ENCODE measurements at places on chromosomes 11 and 22.
A peak's percentile ranks its signal among the peaks of the same experiment; 100 is the strongest.

GRCh38 chr11:116345575-116345974, 427.2 kb downstream of the BUD13 start:
- no peak for DNase-seq

DNA sequence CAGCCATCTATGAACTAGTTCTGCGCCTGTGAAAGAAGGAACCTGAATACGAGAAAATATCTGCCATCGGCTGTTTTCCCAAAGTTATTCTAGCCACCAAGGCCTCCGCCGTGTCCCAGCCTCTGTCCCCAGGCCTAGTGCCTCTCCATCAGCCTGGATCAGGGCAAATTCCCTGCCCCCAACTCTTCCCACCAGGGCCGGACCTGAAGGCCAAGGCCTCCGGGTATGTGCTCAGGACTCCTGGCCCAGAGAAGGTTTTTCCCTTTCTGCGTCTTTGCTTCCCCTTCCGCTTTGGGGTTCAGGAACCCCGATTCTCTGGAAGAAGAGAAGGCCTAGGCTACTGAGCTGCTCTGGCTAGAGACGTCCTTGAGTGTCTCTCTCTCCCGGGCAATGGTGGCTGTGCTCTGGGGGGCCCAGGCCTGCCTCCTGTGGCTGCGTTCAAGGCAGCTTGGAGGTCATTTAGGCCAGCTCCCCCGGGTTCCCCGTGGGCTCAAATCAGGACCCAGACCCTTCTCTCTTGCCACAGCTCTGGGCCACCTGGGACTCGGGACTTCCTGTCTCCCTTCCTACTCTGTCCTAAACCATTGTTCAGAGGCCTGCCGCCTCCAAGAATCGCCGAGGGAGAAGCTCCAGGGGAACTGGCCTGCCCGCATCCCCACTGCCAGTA, 1.6 kb downstream of the ALX4 start:
- no peak for DNase-seq

DNA sequence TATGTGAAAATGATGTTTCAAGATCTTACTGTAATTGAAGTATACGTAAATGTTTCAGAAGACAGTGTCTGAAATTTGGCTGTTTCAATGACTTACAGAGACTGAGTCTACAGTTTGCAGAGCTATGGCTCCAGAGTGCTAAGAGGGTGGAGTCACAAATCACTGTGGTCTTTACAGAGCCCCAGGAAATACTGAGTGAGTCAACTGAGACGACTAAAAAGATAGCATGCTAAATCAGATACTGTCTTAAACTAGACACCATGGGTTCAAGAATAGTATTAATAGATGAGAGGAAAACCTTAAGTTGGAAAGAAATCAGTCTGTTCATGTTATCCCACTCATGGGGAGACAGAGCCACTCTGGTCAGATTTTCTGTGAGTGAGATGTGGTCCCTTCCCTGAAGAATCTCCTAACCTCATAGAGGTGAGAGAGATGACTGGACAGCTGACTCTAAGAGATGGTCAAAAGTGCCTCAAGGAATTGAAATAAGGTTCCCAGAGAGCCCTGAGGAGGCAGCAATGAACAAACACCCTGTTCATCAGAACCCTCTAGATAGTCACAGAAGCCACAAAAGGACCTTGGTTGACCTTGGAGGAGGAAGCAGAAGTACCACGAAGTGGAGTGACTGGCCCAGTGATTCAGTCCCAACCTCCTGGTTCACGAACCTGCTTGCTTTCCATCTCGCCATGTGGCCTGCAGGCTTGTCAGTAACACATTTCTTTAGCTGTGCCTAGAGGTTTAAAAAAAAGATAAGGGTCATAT, 30.2 kb downstream of the C11orf91 start:
- DNase-seq, result no peak

GRCh38 chr22:19849835-19850762, 4.6 kb downstream of the GNB1L start:
- DNase-seq, result peak; percentile 31

GRCh38 chr22:33051960-33052839, 6.0 kb downstream of the SYN3 start:
- DNase-seq, result peak; percentile 32

GRCh38 chr22:27782088-27782487, 19.5 kb downstream of the MN1 start:
- DNase-seq, result no peak

DNA sequence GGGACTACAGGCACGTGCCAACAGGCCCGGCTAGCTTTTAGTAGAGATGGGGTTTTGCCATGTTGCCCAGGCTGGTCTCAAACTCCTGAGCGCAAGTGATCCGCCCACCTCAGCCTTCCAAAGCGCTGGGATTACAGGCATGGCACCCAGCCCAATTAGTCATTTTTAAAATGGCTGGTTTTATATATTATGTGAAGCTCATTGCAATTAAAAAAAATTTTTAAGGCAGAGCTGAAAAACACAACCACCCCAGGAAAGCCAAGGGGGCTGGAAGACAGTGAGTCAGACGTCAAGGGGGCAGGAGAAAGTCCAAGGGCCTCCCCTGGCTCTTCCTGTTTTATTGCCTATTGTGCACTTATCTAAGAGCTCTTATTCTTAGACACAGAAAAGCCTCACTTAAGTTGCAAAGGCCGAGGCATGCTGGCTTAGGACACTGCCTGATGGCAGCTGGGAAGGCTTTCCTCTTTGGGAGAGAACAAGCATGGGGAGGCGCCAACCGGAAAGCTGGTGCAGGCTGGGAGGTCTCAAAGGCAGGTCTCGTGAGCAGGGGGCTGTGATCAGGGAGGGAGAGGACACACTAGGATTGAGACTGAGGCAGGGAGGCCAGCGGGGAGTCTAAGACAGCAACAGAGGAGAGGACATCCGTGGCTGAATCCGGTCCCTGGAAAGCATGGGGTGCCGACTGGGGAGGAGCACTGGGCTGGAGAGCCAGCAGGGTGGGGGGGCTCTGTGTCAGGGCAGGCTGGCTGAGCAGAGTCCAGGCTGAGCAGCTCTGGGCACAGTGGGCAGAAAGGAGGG, 11.1 kb upstream of the OSM start:
- DNase-seq, result no peak

GRCh38 chr11:69104212-69104855, 51.4 kb upstream of the SMIM38 start:
- no peak for DNase-seq

GRCh38 chr11:103110391-103110790, 1.2 kb downstream of the DYNC2H1 start:
- DNase-seq, result no peak

DNA sequence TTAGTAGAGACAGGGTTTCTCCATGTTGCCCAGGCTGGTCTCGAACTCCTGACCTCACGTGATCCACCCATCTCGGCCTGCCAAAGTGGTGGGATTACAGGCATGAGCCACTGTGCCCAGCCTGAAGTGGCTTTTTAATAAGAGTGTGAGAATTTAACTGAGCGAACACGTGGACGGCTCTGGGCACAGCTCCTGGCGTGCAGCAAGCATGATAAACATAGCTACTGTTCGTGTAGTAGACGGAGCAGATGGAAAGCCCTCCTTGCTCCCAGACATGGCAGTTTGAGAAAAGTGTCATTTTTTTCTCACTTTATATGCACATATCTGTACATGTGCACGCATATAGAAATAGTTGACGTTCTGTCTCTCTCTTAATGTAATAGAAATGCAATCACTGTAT, 7.0 kb downstream of the EMID1 start:
- DNase-seq, result no peak

DNA sequence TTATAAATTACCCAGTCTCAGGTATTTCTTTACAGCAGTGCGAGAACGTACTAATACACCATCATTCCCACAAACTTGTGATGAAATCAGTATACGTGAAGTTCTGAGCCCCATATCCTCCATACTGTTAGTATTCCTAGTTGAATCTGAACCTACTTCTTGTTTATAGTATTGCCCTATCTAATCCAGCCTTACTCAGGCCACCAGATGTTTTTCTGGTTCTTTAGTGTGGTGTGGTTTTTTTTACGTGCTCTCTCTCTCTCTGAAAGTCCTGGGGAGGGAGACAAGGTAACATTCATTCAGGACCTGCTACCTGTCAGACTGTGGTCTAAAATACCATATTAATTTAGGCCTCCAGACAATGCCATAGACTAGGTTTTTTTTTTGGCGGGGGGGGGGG, 47.6 kb upstream of the TEAD1 start:
- no peak for DNase-seq

DNA sequence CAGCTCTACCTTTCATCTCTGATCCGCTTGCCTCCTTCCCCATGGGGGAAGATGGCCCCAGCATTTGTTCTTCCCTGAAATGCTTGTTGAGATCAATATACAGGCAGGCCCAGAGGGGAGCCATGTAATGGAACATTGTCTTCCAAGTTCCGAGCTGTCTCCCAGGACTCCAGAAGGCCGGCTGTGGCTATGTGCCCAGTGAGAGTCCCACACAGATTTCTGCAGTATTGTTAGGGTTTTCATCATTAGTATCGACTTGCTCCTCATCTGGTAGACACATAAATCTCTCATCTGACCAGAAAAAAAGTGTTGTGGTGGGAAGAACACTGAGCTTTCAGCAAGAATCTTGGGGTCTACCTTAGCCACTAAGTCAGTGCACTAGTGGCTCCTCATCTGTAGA, 163.4 kb downstream of the TRIM29 start:
- no peak for DNase-seq

- no peak for DNase-seq
These were observed 906.1 kb upstream of the RAG2 start for GRCh38 chr11:37504060-37504611.

- no peak for DNase-seq
These were observed 44.4 kb downstream of the RAB30 start for GRCh38 chr11:83027289-83027688.

- DNase-seq, result no peak
These were observed 92.3 kb upstream of the PARVA start for GRCh38 chr11:12285106-12285505.

- DNase-seq, result no peak
These were observed 7.1 kb downstream of the PRPF19 start for GRCh38 chr11:60899046-60899936.

DNA sequence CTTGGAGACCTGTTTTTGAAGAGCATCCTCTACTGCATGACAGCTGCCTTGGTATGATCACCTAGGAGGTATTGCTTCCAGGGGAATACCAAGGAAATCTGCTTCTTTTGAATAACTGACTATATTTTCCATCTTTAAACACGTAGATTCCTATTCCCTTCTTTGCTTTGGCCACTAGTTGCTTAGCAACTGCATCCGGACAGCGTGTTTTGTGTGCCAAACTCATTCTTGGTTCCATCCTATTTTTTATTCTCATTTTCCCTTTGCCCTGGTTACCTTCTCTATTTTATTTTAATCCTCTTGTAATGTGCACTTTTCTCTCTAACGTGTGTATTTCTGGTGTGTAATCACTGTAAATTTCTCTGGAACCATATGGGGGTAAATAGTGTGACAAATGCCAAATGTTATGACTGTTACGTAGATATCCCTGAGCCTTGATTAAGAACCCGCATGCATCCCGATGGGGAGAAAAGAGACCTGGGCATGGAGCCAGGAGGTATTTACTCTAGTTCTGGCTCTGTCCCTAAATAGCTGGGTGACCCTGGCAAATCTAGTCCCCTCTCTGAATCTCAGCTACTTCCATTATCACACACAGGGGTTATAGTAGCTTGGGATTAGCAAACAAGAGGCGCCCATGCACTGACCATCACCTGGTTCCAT, 241.7 kb downstream of the MIAT start:
- DNase-seq, result no peak

DNA sequence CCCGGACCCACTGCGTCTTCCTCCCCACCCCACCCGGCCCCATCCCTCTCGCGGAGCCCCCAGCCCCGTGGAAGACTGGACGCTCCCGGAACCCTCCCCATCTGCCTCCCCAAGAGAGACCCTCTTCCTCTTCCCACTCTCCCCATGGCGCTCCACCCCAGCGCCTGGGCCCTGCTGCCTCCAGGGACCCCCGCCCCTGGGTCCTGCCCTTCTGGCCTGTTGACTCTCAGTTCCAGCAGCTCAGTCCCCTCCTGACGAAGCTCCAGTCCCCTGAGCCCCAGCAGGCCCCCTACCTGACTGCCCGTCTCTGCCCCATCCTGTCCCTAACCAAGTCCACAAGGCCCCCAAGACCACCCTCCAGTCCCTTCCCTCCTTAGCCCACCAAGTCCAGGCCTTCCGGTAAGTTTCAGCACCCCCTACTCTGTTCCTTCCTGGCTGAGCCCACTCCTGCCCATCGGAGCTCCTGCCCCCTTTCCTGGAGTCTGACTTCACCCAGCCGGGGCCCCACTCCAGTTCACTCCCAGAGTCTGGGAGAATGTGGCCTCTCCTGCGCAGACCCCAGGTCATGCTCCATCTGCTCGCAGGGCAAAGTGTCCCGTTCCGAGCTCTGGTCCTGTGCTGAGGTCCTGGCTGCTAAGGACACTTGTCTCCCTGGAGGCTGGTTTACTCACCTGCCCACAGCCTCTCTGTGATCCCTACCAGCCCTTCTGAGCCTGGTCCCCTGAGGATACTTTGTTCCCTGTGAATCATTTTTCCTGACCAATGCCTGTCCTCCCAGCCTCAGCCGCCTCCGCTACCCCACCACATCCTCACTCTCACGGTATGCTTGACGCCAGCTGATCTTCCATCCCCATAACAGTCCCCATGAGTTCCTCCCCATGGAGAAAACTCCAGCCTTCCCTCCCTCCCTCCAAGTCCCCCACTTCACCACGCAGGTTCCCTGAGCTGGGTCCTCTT, 722 bp downstream of the IFITM10 start:
- no peak for DNase-seq

- DNase-seq, result no peak
These were observed 4.6 kb upstream of the SIGIRR start for GRCh38 chr11:419248-420005.

GRCh38 chr22:47587361-47587760, 824.9 kb downstream of the TBC1D22A start:
- DNase-seq, result no peak

DNA sequence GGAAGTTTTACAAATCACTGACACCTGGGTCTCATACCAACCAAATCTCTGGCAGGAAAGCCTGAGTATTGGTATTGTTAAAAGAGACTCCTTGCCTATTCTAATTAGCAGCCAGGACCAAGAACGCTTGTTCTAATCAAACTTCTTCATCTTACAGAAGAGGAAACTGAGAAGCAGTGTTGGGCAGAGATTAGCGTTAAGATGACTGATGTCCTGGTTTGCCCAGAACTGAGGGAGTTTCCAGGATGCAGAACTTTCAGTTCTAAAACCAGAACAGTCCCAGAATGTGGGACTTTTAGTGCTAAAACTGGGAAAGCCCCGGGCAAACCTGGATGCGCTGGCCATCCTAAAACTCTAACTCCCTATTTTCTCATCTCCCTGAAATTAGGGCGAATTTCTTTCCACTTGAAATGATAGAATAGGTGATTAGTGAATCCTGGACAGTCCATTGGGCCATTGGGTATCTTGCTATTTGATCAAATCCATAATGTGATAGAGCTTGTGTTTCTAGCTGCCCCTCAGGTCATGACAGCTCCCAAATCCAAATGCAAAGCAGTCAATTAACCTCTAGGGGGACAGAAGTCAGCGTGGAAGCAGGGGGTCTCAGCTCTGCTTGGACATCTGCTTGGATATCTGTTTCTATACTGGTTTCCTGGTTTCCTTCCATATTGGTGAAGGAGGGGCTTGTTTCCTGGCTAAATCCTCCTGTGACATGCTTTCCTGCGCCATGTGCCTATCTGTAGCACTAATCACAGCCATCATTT, 16.0 kb upstream of the TMPRSS13 start:
- no peak for DNase-seq

- no peak for DNase-seq
These were observed 47.9 kb upstream of the ADORA2A start for GRCh38 chr22:24379536-24379935.

- no peak for DNase-seq
These were observed 15.6 kb downstream of the SREBF2 start for GRCh38 chr22:41848468-41848867.

Measured in left kidney (tissue), 8 donors.